Activated effector memory CD4-positive, alpha-beta T cell treated with anti-CD3 and anti-CD28 coated beads, Interleukin-2, amount 50 U/mL, for 16 hours (primary cell): ENCODE measurements at places on chromosomes 1 and 21.

DNA sequence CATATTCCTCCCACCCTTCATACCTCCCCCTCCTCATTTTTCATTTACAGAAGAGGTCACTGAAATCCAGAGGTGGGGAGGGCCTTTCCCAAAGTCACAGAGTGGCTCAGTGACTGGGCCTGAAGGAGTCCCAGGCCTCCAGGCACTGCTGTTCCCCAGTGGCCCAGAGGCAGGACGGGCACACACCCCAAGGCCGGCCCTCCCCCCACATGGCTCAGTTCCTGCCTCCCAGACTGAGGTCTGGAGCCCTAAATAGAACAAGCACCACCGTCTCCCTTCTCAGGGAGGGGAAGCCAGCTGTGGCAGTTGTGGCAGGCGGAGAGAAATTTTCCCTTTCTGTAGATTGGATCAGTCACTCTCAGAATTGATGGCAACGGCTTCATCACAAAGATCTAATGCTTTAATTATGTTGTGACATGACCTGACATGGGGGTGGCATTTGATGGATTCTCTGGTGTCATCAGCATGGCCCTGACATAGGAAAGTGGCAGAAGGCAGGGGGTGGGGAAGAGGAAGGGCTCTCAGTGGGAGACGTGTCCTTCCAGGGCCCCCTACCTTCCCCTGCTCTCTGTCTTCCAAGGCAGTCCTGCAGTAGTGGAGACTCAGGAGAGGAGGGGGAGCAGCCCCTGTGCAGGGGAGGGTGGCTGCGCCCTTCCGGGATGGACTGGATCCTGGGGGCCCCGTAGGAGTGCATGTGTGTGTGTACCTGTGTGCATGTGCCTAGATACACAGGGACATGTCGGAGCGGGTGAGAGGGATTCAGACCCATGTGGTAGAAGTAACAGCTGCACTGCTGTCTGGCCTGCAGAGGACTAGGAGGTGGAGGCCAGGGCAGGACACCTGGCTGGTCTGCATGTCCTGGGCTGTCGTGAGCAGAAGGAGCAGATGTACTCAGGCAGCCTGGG, 41.2 kb upstream of the FOXO6 start:
- no peak for DNase-seq

GRCh38 chr1:241443561-241443960, 76.0 kb downstream of the FH start:
- no peak for DNase-seq

- no peak for DNase-seq
These were observed 27.1 kb upstream of the GRHL3 start for GRCh38 chr1:24292103-24292502.

- no peak for DNase-seq
These were observed 169.5 kb upstream of the USP24 start for GRCh38 chr1:55384637-55385036.

DNA sequence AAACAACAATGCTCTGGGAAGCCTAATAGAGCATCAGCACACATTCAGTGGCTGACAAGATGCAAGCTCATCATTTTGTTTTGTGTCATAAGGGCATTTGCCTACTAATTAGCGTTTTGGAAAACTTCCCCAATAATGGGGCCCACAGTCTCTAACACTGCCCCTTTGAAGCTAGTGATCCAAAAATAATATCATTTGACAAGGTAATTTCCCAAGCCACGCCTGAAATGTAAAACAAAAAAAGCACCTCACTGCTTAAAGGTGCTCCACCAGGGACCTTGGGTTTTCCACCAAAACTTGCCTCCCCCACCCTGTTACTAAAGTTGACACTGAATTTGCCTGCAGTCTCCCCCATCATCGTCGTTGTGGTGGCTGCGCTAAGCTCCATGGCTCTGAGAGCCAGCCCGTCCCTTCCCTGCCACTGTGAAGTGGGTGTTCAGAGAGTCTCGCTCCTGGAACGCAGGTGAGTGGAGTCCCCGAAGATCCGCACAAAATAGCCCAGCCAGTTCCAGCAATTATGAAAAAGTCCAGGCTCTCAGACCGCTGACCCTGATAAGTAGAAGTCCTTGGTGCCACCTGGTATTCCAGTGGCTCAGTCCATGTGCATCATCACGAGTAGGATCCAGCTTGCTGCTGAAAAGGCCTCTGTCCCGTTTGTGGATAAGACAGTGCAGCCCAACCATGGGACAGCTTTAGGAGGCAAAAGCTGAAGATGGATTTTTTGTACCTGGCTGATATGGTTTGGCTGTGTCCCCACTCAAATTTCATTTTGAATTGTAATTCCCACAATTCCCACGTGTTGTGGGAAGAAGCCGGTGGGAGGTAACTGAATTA, 52.2 kb downstream of the RAB3GAP2 start:
- no peak for DNase-seq

GRCh38 chr1:113036639-113037321, 36.2 kb upstream of the LRIG2 start:
- DNase-seq, result no peak

DNA sequence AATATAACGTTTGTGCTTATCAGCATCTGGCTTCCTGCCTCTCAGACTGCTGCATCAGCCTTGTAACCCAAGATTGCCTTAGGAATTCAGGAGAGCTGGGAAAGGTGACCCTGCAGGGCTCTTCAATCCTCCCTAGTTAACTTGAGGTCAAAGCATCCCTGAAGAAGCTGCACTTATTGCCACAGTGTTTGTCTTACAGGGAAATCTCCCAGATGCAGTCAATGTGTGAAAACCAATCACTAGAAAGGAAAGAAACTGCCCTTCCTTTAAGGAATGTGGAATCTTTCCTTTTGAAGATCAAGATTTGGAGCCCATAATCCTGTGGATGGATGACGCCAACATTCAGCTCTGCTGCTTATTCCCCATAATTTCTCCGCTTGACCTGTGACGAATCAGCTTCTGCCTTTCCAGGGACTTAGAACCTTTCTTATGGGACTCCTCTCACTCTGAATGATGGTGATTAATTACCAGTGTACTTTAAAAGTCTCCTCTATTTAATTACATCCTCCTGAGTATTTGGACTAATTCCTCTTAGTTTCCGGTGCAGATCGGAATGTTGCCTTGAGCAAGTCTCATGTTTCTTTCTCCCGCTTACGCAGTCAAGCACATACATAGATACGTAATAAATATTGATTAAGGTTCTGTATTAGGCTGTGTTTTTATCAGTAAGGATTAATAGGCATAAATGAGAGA, 14.4 kb downstream of the ADAMTS5 start:
- DNase-seq, result no peak

DNA sequence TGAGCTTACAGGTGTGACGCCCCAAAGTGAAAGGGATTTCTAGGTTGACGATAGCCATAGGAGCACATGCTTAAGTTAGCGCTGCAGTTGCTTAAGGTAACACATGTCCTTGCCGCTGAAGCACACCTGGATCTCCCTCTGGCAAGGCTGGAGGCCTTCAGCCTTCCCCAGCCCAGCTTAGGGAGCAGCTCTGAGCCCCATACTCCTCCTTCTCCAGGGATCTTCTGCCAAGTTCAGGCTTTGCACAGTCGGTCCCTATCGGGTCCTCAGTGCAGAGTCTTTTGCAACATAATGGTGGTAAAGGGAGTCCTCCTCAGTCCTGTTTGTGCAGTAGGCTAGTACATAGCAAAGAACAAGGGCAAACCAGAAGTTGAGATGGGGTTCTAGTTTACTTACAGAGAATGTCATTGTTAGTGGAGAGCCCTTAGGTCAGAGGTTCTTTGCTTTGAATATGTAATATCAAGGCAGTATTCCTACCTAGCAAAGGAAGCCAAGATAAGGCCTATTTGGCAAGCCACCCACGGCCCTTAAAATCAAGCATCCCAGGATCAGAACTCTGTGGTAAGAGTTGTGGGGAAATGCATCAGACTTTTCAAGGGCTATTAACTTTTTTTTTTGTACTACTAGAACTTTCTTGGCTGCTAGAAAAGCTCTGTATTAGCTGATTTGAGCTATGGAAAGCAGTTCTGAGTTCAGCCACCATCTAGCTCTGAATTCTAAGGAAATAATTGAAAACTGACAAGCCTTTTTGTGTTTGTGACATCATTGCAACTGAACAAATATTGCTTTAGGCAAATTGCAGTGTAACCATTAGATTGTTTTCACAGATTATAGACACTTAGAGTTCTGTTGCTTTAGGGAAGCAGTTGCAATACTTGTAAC, 1.4 kb downstream of the EVA1C start:
- DNase-seq, result no peak

DNA sequence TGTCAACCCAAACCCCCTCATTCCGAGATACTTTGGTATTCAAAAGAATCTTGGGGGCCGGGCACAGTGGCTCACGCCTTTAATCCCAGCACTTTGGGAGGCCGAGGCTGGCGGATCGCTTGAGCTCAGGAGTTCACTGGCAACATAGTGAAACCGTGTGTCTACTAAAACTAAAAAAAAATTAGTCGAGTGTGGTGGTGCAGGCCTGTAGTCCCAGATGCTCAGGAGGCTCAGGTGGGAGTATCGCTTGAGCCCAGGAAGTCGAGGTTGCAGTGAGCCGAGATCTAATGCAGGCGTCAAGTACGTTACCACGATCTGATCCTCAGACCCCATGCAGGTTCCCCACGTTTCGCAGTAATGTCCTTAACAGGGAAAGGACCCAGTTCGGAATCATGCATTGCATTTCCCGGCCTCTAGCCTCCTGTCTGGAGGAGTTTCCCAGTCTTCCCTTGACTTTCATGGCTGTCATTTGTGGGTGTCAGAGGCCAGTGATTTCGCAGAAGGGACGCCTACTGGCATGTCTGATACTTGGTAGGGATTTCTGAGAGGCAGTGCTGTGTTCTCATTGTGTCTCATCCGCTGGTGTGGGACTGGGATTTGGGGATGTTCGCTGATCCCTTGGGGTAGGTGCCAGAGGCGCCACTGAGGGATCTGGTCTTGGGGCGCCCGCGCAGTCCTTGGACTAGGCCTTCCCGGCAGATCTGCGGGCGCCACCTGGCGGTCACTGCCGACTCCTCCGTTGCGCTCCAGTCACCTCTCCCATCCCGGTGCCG, 39.3 kb upstream of the HMGN1 start:
- DNase-seq, result peak; percentile 96

DNA sequence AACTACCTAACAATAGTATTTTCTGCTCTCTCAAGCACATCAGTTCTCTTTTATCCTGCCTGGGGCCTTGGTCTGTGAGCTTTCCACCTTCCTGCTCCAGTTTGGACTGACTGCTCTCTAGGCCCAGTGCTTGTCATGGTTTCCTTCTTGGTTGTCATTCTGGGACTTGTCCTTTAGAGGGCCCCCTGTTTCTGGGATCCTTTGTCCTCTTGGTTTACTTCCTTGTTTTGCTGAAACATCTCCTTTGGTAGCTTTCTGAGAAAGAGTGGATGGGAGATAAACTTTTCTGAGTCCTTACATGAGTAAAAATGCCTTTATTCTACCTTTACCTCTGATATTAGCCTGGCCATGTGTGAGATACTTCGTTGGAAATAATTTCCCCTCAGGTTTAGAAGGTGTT, 4.7 kb downstream of the SLC1A7 start:
- DNase-seq, result peak; percentile 6

GRCh38 chr1:15197591-15198447, 44.3 kb downstream of the TMEM51 start:
- DNase-seq, result peak; percentile 25

- no peak for DNase-seq
These were observed 32.6 kb upstream of the TLR5 start for GRCh38 chr1:223175633-223176032.

DNA sequence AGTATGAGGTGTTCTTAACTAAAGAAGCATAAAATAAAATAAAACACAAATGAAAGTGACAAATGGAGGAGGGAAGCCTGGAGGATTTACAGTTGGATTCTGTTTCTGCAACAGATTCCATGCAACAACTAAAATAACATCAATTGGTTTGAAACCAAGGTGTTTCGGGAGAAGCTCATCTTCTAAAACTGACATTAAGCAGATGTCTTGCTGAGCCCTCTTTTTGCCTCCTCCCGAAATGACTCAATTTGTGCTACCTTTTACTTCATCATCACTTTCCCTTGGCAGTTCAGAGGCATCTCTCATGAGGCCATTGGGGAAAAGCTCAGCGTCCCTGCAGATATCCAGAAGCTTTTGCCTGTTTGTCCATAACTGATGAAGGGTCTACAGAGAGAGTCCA, 121.6 kb upstream of the ADAR start:
- no peak for DNase-seq

DNA sequence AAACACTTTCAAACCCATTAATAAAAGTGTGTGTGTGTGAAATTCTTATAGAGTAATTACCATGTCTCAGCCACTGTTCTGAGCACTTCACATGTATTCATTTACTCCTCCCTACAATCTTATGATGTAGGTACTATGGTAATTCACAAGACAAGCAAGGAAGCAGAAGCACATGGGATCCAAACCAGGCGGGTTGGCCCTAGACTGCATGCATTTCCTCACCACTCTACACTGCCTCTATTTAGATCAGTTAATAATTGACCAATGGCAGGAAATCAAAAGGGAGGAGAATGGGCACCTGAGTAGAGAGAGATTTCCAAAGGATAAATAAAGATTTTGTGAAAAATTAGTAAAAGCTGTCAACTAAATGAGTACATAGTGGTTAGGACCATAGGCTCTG, 15.7 kb downstream of the MAP3K21 start:
- no peak for DNase-seq

- no peak for DNase-seq
These were observed 26.4 kb upstream of the RGS16 start for GRCh38 chr1:182630586-182630985.

- DNase-seq, result no peak
These were observed 66.7 kb downstream of the KLHDC7A start for GRCh38 chr1:18547460-18547859.

- no peak for DNase-seq
These were observed 108.7 kb upstream of the IGSF21 start for GRCh38 chr1:17998889-17999288.

DNA sequence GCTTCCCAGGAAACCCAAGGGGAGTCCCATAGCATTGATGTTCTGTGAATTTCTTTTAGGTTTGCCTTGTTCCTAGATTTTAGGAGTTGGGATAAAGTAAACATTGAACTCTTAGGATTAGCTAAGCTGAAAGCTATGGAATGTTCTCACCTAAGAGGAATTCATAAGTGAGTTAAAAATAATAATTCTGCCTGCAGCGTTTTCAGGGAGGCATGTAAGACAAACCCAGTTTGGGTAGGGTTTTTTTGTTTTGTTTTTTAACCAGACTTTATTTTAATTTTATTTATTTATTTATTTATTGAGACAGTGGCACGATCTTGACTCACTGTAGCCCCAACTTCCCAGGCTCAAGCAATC, 28.9 kb upstream of the CD101 start:
- DNase-seq, result no peak

- DNase-seq, result no peak
These were observed 127.9 kb downstream of the ELAVL4 start for GRCh38 chr1:50236656-50237055.

- DNase-seq, result no peak
These were observed 17.0 kb upstream of the ADAR start for GRCh38 chr1:154624746-154625643.
